ENCODE measurements at places on chromosomes 4 and X. TPM values are rescaled to one million over a fixed set of nuclear protein-coding genes. Genes with fewer than 3 reads are reported as not detected.

DNA sequence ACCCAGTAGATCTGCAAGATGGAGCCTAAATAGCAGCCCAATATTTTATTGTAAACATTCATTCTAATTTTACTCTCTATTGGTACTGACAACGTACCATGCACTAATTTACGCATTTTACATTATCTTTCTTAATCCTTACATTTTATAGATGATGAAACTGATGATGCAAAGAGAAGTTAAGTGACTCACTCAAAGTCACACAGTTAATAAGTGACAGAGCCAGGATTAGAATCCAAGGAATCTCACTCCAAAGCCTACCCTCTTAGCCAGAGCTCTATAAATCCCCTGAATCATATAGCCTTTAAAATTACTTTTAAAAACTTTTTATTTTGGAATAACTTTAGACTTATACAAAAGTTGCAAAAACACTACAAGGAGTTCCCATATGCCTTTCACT, 37.6 kb downstream of the PHKA1 start:
- no peak overlapping the region for H3K4me3 ChIP-seq
- peaks cover 4% of the 10 kb centered on the region for H3K27me3 ChIP-seq
- no peak for DNase-seq
- no peaks in the 10 kb centered on the region for H3K4me1 ChIP-seq

GRCh38 chr4:113619526-113619925, 142.0 kb downstream of the CAMK2D start:
- no peaks in the 10 kb centered on the region for H3K36me3 ChIP-seq
- no peaks in the 10 kb centered on the region for H3K4me1 ChIP-seq
- H3K27me3 ChIP-seq: no peaks in the 10 kb centered on the region
- no peak for DNase-seq

- DNase-seq: no peak
- no peak overlapping the region for H3K4me3 ChIP-seq
- H3K4me1 ChIP-seq: peaks cover 20% of the 10 kb centered on the region
- no peaks in the 10 kb centered on the region for H3K27me3 ChIP-seq
- no peaks in the 10 kb centered on the region for H3K36me3 ChIP-seq
- H3K27ac ChIP-seq: no peak overlapping the region
These were observed 47.1 kb downstream of the SORBS2 start for GRCh38 chr4:185764876-185765275.

- no peaks in the 10 kb centered on the region for H3K27me3 ChIP-seq
- H3K4me1 ChIP-seq: peaks cover 27% of the 10 kb centered on the region
- H3K27ac ChIP-seq: no peak overlapping the region
- no peak for DNase-seq
- H3K36me3 ChIP-seq: no peaks in the 10 kb centered on the region
These were observed 143.6 kb downstream of the ZAR1 start for GRCh38 chr4:48633657-48634056.

DNA sequence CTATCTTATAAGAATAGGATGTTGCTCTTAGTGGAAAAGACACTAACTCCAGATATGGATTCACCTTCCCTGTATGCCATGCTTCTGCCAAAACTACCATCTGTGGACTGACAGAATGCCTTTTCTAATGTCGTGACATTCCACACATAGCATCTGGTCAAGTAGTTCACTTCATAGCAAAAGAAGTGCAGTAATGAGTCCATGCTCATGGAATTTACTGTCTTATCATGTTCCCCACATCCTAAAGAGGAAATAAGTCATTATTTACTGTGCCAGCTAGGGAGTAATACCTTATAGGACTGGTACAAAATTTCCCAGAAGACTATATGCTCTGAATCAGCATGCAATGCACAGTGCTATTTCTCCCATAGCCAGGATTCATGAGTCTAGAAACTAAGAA, 562.4 kb downstream of the TLL1 start:
- H3K4me1 ChIP-seq: no peaks in the 10 kb centered on the region
- no peak for DNase-seq
- H3K27me3 ChIP-seq: no peaks in the 10 kb centered on the region
- H3K27ac ChIP-seq: no peak overlapping the region

- peaks cover 15% of the 10 kb centered on the region for H3K4me1 ChIP-seq
- no peak overlapping the region for H3K27ac ChIP-seq
- no peaks in the 10 kb centered on the region for H3K27me3 ChIP-seq
- no peak for DNase-seq
- H3K4me3 ChIP-seq: no peak overlapping the region
These were observed 4.0 kb downstream of the SLC2A9 start for GRCh38 chr4:10017037-10017893.

DNA sequence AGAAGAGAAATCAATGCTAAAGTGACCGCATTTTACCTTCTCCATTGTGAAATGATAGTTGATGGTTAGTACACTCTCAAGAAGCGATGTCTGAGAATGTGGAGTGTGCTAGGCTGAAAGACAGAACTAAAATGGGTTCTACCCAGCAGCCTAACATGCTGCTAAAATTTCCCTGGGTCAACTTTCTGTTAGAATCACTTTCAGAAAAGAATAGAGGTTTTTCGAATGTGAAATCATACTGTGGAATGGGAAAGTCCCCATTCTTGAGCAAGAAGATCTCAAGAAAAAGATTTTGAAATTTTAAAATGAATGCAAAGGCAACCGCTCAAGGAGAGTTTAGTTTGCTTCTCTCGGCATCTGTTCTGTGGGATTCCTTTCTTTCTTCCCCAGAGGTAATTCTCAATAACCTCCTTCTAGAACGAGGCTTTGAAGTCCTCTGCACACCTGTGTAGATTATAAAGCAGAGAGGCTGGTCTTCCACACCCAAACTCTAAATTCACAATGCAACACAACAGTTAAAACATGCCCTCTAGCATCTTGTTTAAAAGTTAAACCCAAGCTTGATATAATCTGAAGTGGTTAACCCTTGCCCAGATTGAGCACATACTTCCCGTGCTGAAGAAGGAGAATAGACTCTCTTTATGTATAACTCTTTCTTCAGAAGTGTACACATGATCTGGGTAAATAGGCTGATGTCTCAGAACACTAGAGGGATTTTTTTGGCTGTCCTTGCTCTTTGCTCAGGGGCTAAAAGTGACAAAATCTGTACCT, 208.7 kb upstream of the KLF3 start:
- DNase-seq: no peak
- no peak overlapping the region for H3K4me3 ChIP-seq
- no peaks in the 10 kb centered on the region for H3K4me1 ChIP-seq
- H3K36me3 ChIP-seq: no peaks in the 10 kb centered on the region
- no peaks in the 10 kb centered on the region for H3K27me3 ChIP-seq

DNA sequence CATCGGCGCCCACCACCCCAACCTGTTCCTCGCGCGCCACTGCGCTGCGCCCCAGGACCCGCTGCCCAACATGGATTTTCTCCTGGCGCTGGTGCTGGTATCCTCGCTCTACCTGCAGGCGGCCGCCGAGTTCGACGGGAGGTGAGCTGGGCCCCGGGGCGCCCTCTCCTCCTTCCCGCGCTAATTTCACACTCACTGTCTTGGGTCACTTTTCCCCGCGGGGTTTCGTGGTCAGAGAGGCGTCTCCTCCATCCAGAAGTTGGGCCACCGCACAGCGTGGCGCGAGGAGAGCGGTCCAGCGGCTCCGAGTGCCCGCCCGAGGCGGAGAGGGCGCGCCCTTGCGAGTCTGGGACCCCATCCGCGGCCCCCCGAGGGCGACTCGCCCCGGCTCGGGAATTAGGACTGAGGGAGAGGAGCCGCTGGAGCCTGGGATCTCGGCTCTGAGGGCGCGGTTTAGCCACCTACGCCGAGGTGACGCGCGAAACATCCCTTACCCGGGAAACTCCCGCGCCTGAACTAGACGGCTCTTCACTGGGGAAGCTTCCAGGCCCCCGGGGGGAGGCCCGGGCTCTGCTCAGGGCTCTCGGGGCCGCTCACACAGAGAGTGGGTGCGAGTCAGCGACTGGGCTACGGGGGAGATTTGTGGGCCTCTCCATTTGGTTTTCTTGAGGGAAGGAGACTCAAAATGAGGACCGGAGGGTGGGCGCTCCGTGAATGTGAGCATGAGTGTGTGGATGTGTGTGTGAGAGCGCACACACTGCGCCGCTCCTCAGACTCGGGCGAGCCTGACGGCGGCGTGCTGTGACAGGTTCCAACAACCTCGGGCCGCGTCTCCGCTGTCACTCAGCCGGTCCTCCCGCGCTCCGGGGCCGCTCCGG, 551 bp downstream of the NPNT start:
- peaks cover 22% of the 10 kb centered on the region for H3K27me3 ChIP-seq
- H3K36me3 ChIP-seq: no peaks in the 10 kb centered on the region
- peak; percentile 23 for DNase-seq
- H3K27ac ChIP-seq: no peak overlapping the region
- H3K4me1 ChIP-seq: peaks cover 16% of the 10 kb centered on the region
- no peak overlapping the region for H3K4me3 ChIP-seq

GRCh38 chrX:120559804-120560203, 958 bp downstream of the CUL4B start:
- no peaks in the 10 kb centered on the region for H3K4me1 ChIP-seq
- H3K36me3 ChIP-seq: peaks cover 10% of the 10 kb centered on the region
- no peaks in the 10 kb centered on the region for H3K27me3 ChIP-seq
- no peak for DNase-seq

DNA sequence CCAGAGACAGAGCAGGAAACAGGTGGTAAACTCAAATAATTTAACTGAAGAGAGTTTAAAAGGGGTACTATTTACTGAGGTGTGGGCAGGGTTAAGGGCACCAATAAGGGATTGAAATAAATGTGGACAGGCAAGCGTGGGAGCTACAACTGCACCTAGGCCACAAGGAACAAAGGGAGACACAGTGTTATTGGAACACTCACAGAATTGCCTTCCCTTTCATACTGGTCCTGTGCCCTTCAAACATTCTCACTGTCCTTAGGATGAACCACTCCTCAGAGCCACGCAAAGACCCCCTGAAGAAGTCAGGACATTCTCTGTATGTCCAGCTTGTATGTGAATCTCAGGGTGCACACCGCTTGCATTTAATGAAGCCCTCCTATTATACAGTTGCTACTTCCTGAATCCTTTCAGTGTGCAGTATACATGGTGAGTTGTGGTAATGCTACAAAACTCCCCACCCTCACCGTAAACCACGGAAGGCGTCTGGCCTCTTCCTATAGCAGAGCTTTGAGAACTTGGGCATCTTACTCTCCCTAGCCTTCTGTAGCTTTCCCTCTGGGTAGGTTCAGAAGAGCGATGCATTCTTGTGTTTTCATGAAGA, 9.6 kb upstream of the MRPL1 start:
- H3K27me3 ChIP-seq: no peaks in the 10 kb centered on the region
- H3K4me3 ChIP-seq: no peak overlapping the region
- no peak for DNase-seq
- no peaks in the 10 kb centered on the region for H3K36me3 ChIP-seq
- no peaks in the 10 kb centered on the region for H3K4me1 ChIP-seq
- no peak overlapping the region for H3K27ac ChIP-seq

The SSX2B gene
- not detected for polyA plus RNA-seq

The RAB9B gene
- polyA plus RNA-seq: 0.64 TPM

The P2RY10 gene
- polyA plus RNA-seq: 0.42 TPM

The PAGE1 gene
- not detected for polyA plus RNA-seq

The CDKN2AIP gene
- polyA plus RNA-seq: 10.5 TPM
